NCI-H460 (cell line): ENCODE measurements at places on chromosomes 3 and 15. TPM values are rescaled to one million over a fixed set of nuclear protein-coding genes. Genes with fewer than 3 reads are reported as not detected.

COL6A5 gene
- total RNA-seq: not detected in 2 replicates

NR2E3 gene
- 0.23 and 0.37 TPM in 2 replicates for total RNA-seq

RLBP1 gene
- total RNA-seq: not detected in 2 replicates

APOD gene
- 0.15 TPM in 1 of 2 replicates, not detected in the other for total RNA-seq

PPP1R14D gene
- not detected in 2 replicates for total RNA-seq

CXCR6 gene
- total RNA-seq: 0.10 TPM in 1 of 2 replicates, not detected in the other

NFKBIZ gene
- total RNA-seq: 4.0 and 4.7 TPM in 2 replicates

COLQ gene
- total RNA-seq: not detected in 2 replicates

GP5 gene
- not detected in 2 replicates for total RNA-seq

SCG5 gene
- total RNA-seq: 0.52 TPM in 1 of 2 replicates, not detected in the other
